ENCODE measurements at places on chromosomes 4 and X. TPM values are rescaled to one million over a fixed set of nuclear protein-coding genes. Genes with fewer than 3 reads are reported as not detected.

GRCh38 chr4:142291299-142292050, 554.6 kb downstream of the INPP4B start:
- no peak overlapping the region for H3K4me3 ChIP-seq
- DNase-seq: no peak
- peaks cover 27% of the 10 kb centered on the region for H3K36me3 ChIP-seq
- H3K4me1 ChIP-seq: no peaks in the 10 kb centered on the region

GRCh38 chr4:76677571-76678326, 220.2 kb downstream of the SOWAHB start:
- peaks cover 33% of the 10 kb centered on the region for H3K36me3 ChIP-seq
- H3K4me3 ChIP-seq: no peak overlapping the region
- no peak for DNase-seq
- H3K27ac ChIP-seq: peak overlapping the region; percentile 60
- H3K4me1 ChIP-seq: peaks cover 67% of the 10 kb centered on the region
- H3K27me3 ChIP-seq: no peaks in the 10 kb centered on the region

DNA sequence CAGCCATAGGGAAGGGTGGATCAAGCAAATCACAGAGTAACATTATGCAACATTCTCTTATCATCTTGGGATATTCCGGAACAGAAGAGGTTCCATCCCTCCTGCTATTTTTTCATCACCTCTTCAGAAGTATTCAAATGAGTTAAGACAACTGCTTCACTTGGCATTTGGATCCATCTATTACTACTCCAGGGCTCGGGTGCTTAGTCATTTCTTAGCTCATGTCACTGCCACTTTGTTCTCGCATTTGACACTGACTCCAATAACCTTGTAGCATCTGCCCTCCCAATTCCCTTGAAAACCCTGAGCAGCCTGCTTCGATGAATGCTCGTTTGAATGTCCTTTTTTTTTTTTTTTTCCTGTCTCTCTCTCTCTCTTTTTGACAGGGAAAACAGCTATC, 114.9 kb downstream of the PPARGC1A start:
- no peak overlapping the region for H3K27ac ChIP-seq
- H3K27me3 ChIP-seq: no peaks in the 10 kb centered on the region
- H3K36me3 ChIP-seq: no peaks in the 10 kb centered on the region
- peaks cover 16% of the 10 kb centered on the region for H3K4me1 ChIP-seq

DNA sequence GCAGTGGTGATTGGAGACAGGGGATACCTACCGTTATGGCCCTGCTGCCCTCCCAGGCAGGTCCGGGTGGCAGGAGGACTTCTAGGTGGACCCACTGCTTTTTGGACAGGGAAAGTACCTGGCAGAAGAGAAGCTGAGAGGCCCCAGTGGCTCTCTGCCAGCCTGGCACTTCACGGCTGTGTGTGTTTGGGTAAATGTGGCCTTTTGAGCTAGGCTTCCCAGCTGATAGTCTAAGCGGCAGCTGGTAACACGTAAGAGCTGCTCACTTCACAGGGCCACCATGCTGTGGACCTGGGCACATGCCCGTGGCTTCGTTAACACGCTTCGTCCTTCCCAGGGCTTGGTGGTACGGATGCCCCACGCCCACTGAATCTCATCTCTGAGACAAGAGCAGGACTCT, 92.0 kb upstream of the CLCN4 start:
- H3K4me3 ChIP-seq: no peak overlapping the region
- no peaks in the 10 kb centered on the region for H3K27me3 ChIP-seq
- H3K4me1 ChIP-seq: peaks cover 21% of the 10 kb centered on the region
- DNase-seq: no peak
- peaks cover 9% of the 10 kb centered on the region for H3K36me3 ChIP-seq

DNA sequence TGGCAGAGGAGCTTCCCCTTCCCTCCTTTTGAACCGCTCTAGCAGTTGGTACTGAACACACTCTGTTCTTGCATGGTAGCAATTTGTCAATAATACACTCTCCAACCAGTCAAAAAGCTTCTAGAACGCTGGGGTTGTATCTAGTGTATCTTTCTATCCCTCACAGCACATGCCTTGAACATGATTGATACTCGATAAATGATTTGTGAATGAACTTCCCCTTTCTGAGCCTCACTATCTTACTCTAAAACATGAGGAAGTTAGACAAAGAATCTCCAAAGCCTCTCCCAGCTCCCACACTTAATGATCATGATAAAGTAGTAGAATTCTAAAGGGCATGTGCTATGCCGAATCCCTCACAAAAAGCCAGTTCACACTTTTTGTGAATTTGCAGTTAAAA, 64.4 kb downstream of the DLG3 start:
- peaks cover 4% of the 10 kb centered on the region for H3K36me3 ChIP-seq
- H3K4me3 ChIP-seq: no peak overlapping the region
- H3K27me3 ChIP-seq: no peaks in the 10 kb centered on the region
- no peak for DNase-seq

DNA sequence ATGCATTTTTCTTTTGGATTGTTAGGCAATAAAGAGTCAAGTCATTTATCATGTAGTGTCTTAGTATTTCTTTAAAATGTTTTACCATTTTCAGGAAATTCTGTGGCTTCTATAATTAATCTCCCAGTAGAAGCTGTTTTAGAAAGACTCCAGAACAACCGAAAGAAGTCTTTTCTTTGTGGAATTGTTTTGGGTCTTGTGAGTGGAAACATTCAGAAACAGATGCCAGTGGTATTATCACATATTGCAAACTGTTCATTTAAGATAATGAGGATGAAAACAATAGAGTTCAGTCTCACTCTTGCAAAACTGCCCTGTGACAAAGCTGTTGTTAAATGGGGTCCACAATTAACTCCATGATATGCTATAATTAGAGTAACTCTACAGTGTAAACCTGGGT, 211.2 kb upstream of the KIT start:
- no peaks in the 10 kb centered on the region for H3K4me1 ChIP-seq
- H3K27me3 ChIP-seq: peaks cover 62% of the 10 kb centered on the region
- no peaks in the 10 kb centered on the region for H3K36me3 ChIP-seq
- no peak overlapping the region for H3K27ac ChIP-seq

DNA sequence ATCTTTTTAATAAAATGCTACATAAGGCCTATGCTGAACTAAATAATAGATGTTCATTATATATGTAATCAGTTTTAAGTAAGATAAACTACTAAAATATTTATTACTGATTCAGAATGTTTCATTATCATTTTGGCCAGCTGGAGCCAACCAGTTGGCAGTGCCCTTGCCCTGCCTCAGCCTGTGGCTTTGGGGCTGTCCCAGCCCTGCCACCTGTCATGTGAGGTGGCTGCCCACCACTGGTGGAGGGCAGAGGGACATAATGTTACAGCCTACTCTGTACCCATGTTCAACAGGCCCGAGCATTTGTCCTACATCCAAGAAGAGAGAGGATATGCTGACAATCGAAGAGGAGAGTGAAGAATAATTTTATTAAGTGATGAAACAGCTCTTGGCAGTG, 422.2 kb downstream of the SPIN4 start:
- no peak for DNase-seq
- H3K36me3 ChIP-seq: no peaks in the 10 kb centered on the region
- H3K27me3 ChIP-seq: no peaks in the 10 kb centered on the region
- H3K4me3 ChIP-seq: no peak overlapping the region
- no peak overlapping the region for H3K27ac ChIP-seq

DNA sequence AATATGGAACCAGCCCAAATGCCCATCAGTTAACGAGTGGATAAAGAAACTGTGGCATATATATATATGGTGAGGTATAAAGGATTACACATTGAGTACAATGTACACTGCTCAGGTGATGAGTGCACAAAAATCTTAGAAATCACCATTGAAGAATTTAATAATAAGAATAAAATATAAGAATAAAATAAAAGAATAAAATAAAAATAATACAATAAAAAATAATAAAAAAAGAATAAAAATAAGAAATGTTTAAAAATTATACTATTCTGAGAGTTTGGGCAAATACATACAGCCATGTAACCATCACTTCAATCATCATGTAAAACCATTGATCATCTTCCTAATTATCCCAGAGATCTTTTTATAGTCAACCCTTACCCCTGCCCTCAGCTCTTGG, 173.5 kb downstream of the AWAT2 start:
- no peaks in the 10 kb centered on the region for H3K36me3 ChIP-seq
- no peaks in the 10 kb centered on the region for H3K4me1 ChIP-seq
- no peak overlapping the region for H3K27ac ChIP-seq
- no peak for DNase-seq

GRCh38 chrX:86369847-86370630, 221.8 kb downstream of the DACH2 start:
- H3K4me3 ChIP-seq: no peak overlapping the region
- no peak overlapping the region for H3K27ac ChIP-seq
- DNase-seq: no peak
- H3K36me3 ChIP-seq: no peaks in the 10 kb centered on the region

Gene RRH
- 0.34 TPM for total RNA-seq

Gene PPEF2
- not detected for total RNA-seq

Gene CLTRN
- total RNA-seq: 61.4 TPM

Gene ING2
- 16.1 TPM for total RNA-seq

Gene FDCSP
- 2,729 TPM for total RNA-seq

Gene TBC1D9
- 9.4 TPM for total RNA-seq

Gene PCYT1B
- 0.09 TPM for total RNA-seq

Gene VCX3B
- total RNA-seq: not detected

Measured in Calu3 (cell line).